Activated T-helper 2 cell treated with anti-CD3 and anti-CD28 coated beads, Interferon-gamma antibody, Interleukin-2, Interleukin-4, amounts not matched to agents 10 μg/mL and 5 μg/mL and 100 μg/mL, durations not matched to agents 14 hours and 24 hours and 36 hours (primary cell): ENCODE measurements at places on chromosomes 3 and 15.

DNA sequence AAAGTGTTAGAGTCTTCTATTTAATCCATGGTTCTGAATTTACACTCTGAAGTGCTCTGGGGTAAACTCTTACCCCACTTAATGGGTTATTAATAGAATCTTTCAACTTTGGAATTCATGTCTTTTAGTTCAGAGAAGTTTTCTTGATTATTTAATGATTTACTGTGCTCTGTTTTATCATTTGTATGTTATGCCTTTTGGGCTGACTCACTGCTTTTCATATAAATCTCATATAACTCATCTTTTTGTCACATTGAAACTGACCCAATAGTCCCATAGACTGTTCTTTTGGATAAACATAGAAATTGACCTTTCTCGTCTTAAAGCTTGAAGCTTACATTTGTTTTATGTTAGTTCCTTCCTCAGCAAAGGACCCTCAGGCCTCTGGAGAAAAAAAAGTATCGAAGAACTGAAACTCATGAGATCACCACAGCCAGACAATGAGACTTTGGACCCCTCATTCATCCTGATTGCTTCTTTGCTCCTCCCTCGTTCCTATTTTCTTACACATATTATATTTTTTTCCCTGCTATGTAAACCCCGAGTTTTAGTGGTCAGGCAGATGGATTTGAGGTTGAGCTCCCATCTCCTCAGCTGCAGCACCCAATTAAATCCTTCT lies 229.1 kb upstream of the CBLB start:
- peaks cover 2% of the 10 kb centered on the region for H3K4me1 ChIP-seq
- H3K27ac ChIP-seq: no peak overlapping the region
- no peak for DNase-seq

DNA sequence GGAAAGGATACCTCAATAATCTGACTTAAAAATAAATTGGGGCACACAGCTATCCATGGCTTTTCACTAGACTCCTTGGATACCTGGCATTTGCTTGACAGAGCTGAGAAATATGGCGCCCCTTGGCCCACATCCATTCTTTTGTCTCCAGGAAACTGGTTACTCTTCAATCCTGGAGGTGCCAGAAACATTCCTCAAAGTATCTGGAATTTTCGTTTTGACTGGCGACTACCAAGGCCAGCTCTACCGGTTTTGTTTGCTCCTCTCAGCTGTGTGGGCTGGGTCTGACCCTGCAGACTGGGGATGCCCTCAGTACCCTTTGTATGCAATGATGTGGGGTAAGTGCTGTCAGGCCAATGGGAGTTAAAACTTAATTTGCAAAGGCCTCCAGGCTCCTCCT lies 27.0 kb downstream of the KATNBL1 start:
- H3K27me3 ChIP-seq: no peaks in the 10 kb centered on the region
- DNase-seq: no peak
- no peak overlapping the region for H3K27ac ChIP-seq
- H3K4me3 ChIP-seq: no peak overlapping the region
- peaks cover 30% of the 10 kb centered on the region for H3K36me3 ChIP-seq
- H3K4me1 ChIP-seq: no peaks in the 10 kb centered on the region

DNA sequence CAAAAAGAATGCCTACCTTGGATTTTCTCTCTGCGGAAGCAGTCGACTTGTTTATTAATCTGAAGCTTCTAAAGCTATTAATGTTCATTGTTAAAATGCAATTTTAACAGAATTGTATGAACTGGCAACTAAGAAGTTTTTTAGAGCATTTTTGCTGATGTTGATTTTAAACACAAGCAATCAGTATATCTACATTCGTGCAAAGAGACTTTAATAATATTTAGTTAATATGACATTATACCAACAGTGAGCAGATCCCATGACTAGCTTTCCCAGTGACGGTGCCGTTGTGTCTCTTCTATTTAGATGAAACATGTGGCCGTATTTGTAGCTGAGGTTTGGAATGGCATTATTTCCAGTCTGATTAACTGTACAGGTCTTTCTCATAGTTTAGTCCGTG lies 88.0 kb downstream of the PEX5L start:
- H3K4me1 ChIP-seq: peaks cover 6% of the 10 kb centered on the region
- H3K27ac ChIP-seq: no peak overlapping the region
- H3K36me3 ChIP-seq: peaks cover 2% of the 10 kb centered on the region
- H3K27me3 ChIP-seq: peaks cover 33% of the 10 kb centered on the region
- no peak overlapping the region for H3K4me3 ChIP-seq

GRCh38 chr3:62100282-62100989 lies 272.9 kb downstream of the FEZF2 start:
- H3K4me3 ChIP-seq: no peak overlapping the region
- H3K36me3 ChIP-seq: no peaks in the 10 kb centered on the region
- no peaks in the 10 kb centered on the region for H3K4me1 ChIP-seq

DNA sequence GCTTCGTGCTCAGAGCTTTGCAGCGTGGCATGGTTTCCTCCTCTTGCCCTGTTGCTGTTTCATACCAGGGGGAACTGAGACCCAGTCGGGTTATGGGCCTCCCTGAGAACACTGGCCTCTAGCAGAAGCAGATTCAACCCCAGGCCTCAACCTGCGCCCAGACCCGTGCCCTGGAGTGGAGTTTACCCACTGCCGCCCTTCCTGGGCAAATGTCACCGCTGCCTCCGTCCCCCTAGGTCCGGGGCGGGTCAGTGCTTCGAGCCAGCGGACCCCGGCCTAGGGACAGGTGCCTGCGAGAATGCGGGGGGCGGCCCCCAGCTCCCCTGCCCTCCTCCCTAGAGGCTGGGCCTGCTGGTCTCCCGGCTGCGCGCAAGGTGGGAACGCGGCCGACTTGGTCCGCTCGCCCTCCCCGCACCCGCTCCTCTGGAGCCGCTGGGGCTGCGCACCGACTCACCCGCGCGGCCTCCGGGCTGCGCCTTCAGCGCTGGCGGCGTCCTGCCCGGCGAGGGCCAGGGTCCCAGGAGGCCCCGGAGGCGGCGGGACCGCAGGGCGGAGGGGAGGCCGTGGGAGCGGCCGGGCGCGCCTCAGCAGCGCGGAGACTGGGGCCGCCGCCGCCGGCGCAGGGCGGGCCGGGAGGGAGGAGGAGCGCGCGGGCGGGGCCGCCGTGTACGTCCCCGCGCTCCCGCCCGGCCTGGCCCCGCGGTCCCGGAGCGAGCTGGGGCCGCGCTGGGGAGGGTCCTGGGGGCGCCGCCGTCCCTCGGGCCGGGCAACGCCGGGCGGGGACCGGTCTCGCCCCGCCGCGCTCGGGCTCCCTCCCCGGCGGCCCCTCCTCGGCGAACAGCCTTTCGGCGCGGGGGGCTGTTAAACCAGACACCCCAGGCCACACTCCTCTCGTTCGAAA lies at the start of gene PIGZ:
Gene PIGZ (minus strand): TSS at position 601 of the 901 bp plus-strand sequence. CDS start 16,802 bp downstream, outside the sequence.
- peaks cover 6% of the 10 kb centered on the region for H3K27me3 ChIP-seq
- H3K4me3 ChIP-seq: peak within 1 kb of the TSS; percentile 84
- peak within 1 kb of the TSS; percentile 76 for H3K27ac ChIP-seq

GRCh38 chr3:178275793-178276192 lies 260.4 kb upstream of the KCNMB2 start:
- no peaks in the 10 kb centered on the region for H3K36me3 ChIP-seq
- H3K27ac ChIP-seq: no peak overlapping the region
- DNase-seq: no peak
- H3K4me3 ChIP-seq: no peak overlapping the region

- DNase-seq: no peak
- no peak overlapping the region for H3K27ac ChIP-seq
- no peaks in the 10 kb centered on the region for H3K27me3 ChIP-seq
- no peak overlapping the region for H3K4me3 ChIP-seq
- H3K4me1 ChIP-seq: no peaks in the 10 kb centered on the region
Observed at GRCh38 chr3:29711255-29711771, 430.4 kb downstream of the RBMS3 start.

DNA sequence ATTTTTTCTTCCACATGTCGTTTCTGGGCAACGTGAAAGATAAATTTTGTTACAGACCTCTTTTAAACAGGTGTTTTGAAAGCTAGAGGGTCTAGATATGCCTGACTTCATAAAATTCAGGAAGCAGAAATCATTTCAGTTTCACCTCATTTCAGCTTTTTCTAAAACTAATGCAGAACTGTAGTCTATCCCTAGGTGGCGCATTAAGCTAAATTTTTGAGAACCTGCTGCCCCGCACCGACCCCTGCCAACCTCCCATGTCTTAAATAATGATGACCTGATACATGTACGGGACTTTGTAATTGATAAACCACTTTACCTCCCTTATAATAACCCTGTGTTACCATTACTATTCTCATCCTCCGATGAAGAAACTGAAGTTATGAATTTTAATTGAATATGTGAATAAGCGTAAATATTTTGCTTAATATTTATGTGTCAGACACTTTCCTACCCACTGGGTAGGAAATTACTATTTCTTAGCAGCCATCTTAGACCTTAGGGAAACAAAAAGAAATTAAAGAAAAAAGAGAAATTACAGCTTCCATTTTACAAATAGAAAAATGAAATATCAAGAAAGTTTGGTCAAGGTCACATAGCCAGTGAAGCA lies 78.7 kb upstream of the GCNT3 start:
- peaks cover 21% of the 10 kb centered on the region for H3K27me3 ChIP-seq
- DNase-seq: no peak
- no peak overlapping the region for H3K27ac ChIP-seq
- H3K4me1 ChIP-seq: peaks cover 4% of the 10 kb centered on the region
- H3K36me3 ChIP-seq: no peaks in the 10 kb centered on the region
- no peak overlapping the region for H3K4me3 ChIP-seq

DNA sequence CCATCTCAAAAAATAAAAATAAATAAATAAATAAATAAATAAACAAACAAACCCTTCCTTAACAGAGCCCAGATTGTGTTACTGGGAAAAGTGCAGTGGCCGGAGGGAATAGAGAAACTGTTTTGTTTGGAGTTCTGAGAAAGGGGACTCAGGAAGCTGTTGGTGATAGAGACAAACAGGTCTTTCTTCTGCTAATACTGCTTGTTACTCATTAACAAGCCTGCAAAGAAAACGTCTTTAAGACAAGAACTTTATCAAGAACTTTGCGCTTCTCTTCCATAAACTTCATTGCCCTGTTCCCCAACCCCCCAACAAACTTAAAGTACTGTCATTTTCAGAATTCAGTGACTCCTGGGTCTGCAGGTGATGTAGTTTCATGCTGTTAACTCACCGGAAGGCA lies 68.8 kb upstream of the GSK3B start:
- H3K4me3 ChIP-seq: no peak overlapping the region
- DNase-seq: no peak
- H3K4me1 ChIP-seq: no peaks in the 10 kb centered on the region
- peaks cover 13% of the 10 kb centered on the region for H3K27me3 ChIP-seq
- no peaks in the 10 kb centered on the region for H3K36me3 ChIP-seq
- no peak overlapping the region for H3K27ac ChIP-seq

DNA sequence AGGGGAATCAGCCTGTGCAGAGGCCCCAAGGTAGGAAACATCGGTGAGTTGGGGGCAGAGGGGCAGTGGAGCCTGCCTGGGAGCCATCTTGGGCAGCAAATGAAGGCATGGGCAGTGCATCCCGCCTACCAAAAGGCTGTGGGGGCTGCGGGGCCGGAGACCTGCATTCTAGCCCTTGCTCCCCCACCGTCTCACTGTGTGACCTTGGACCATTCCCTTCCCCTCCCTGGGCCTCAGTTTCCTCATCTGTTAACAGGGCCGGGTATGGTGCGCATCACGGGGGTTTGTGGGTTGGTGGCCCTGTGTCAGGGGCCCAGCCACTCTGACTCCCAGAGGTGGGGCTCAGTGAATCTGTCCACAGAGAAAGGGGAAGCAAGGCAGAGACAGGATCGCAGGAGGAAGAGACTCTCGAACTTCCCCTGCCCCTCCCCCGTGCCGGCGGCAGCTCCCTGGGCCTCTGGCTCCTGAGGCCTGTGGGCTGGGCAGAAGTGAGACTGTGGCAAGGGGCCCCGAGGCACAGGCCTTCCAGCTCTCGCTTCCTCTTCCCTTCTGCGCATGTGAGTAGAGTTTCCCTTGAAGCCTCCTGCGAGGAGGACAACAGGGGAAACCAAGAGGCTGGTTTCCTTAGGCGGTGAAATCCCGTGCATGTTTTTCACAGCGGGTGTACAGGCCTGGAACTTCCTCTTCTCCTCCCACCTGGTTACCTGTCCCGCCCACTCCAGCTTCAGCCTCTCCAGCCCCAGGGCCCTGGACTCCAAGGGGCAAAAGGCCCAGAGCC lies 42.9 kb downstream of the IDH2 start:
- H3K4me3 ChIP-seq: no peak overlapping the region
- DNase-seq: peak; percentile 67
- H3K27ac ChIP-seq: peak overlapping the region; percentile 78
- no peaks in the 10 kb centered on the region for H3K36me3 ChIP-seq
- peaks cover 42% of the 10 kb centered on the region for H3K4me1 ChIP-seq

DNA sequence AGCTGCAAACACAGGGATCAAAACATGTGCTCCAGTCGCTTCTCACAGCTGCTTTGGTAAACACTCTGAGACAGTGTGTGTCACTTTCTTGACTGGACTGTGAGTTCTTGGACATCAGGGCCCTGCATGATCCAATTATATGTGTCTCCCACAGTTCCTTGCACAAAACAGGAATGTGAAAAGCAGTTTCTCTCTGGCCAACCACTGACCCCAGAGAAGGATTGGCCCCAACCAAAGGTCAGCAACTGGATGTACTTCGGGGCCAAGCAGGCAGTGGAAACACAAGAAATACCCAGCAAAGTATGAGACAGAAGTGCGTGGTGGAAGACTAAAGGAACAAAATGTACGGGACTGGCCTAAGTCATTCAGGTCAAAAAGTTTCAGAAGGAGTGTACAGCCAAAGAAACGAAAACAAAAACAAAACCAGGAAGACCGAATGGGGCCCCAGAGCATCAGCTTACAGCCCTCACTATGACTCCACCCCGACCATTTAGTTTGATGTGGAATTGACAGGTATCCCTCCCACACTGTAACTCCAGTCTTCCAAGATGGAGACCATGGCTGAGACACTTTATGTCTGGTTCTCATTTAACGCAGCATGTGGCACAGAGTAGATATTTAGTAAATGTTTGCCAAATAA lies 76.7 kb upstream of the LPP start:
- no peak for DNase-seq
- no peak overlapping the region for H3K4me3 ChIP-seq
- H3K27me3 ChIP-seq: peaks cover 7% of the 10 kb centered on the region
- no peak overlapping the region for H3K27ac ChIP-seq
- peaks cover 2% of the 10 kb centered on the region for H3K4me1 ChIP-seq

DNA sequence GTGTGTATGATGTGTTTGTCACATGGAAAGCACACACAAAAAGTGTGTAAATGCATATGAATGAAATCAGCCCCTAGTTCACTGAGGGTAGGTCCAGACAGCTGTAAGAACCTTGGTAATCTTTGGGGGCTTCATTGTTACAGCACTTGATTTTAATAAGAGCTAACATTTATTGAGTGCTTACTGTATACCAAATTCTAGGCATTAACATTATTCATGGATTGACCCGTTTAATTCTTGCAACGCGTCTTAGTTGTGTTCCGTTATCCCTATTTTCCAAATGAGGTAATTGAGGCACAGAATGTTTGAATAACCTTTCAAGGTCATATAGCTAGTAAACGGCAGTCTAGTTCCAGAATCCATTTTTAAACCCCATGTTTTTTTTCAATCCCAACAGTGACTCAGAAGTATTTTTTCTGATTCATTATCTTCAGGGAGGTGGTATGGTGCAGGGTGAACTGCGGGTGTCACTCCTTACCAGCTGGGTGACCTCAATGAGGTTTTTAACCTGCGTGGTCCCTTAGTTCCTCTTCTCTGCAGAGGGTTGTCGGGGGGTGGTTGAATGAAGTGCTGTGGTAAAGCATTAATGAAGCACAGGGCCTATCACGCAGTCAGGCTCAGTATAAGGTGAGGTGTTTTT lies 14.2 kb downstream of the RAB8B start:
- peaks cover 73% of the 10 kb centered on the region for H3K36me3 ChIP-seq
- peaks cover 83% of the 10 kb centered on the region for H3K4me1 ChIP-seq
- H3K27ac ChIP-seq: peak overlapping the region; percentile 71
- no peaks in the 10 kb centered on the region for H3K27me3 ChIP-seq
- DNase-seq: no peak
